ENCODE measurements at places on chromosomes 5 and 9.

- DNase-seq, result peak; percentile 76
Measured at GRCh38 chr9:136267261-136268111, 21.9 kb upstream of the QSOX2 start.

- no peak for DNase-seq
Measured at GRCh38 chr5:14175381-14175780, 32.2 kb downstream of the TRIO start.

DNA sequence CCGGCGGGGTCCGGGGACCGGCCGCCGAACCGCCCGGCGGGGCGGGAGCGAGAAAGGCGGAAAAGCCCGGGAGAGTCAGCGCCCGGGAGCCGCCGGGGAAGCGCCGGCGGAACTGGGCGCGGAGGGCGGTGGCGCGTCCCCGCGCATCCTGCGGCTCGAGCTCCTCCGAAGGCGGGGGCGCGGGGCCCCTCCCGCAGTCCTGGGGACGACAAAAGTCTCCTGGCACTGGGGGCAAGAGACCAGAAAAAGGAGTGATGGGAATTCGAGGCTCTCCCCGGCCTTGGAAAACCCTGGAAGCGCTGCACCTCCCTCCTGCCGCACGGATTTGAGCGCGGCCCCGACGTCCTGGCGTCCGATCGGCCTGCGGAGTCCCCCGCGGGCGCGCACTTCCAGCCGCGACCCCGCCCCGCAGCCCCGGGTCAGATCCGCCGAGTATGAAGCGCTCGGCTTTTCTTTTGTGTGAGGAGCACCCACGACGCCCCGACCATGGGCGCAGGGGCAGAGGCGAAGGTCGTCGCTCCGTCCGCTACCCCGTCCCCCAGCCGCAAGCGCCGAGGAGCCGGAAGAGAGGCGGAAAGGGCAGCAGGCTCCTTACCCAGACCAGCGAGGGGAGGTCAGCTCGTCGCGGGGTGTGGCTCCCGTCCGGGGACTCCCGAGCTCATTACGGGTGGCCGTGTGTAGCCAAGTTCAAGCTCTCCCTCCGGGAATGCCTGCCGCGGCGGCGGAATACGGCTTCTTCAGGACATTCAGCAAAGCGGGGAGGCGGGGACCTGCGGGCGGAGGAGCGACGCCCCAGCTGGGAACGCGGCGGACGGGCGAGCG is at the start of gene EPB41L4A:
Gene EPB41L4A (minus strand): TSS at position 114 of the 822 bp plus-strand sequence. CDS start 238 bp downstream, outside the sequence.
- DNase-seq, result peak; percentile 42

GRCh38 chr5:131754363-131754762 is 42.5 kb downstream of the FNIP1 start:
- DNase-seq, result no peak

DNA sequence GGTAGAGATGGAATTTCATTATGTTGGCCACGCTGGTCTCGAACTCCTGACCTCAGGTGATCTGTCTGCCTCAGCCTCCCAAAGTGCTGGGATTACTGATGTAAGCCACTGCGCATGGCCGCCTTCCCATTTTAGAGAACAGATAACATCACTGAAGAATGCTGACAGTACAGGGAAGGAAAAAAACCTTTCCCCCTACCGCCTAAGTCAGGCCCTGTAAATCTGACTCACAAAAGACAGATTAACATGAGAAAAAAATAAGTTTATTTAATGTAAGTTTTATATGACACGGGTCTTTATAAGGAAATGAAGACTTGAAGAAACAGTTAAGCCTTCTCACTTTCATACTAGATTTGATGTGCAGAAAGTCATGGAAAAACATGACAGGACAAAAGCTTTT is 227.2 kb upstream of the ZNF608 start:
- DNase-seq, result no peak

- peak; percentile 55 for DNase-seq
Measured at GRCh38 chr5:67156976-67157583, 39.5 kb downstream of the CD180 start.

DNA sequence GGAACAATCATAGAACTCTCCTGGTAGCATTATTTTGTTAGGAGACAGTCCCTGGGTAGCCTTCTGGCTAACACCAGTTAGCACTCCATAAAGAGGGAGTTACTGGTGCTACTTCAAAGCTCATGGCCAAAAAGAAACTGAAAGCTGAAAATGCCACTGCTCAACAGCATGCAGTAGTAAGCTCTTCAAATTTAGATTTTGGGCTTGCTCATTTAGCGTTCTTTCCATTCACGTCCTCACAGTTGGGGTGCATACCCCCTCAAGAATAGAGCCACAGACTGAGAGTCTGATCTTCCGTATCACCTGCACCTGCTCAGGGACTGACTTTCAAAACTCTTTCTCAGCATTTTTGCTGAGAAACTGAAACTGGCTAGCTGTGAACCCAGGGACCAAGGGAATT is 24.7 kb downstream of the NTRK2 start:
- DNase-seq, result no peak

DNA sequence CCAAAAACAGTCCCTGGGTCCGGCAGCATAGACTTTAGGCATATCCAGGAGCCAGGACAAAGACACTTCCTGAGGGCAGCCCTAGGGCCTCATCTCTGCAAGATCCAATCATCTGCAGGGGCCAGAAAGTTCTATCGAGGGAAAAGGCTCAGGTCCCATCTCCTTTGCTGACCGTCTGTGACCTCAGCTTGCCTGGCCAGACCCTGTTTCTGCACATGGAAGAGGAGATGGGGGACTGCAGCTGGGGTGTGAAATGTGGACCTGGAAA is 51.0 kb upstream of the FCN1 start:
- DNase-seq, result no peak

DNA sequence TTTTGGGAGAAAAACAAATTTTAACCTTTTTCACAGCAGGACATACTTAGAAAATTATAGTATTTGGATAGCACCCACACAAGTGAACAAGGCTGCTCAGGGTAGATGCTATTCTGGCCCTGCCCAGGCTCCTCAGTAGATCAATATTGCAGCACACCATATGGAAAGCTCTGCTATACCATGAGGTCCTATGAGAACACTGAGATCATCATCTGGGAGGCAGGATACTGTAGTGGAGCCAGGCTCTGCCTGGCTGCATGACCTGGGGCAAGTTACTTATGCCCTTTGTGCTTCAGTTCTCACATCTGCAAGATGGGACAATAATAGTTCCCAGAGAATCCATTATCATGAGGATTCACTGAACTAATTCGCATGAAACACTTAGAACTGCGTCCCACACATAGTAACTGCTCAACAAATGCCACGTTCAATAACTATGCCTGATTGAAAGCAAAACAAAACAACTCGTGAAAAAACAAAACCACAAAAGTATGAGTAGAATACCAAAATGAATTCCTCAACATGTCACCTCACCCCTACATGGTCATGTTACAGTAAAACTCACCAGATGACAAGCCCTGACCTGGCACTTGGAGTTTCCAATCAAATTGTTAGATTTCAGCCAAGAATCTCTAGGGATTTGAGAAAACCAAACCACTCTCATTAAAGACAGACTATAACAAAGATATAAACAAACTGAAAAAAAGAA is 31.9 kb downstream of the ARSB start:
- no peak for DNase-seq

- peak; percentile 30 for DNase-seq
Measured at GRCh38 chr5:6041977-6042550, 336.3 kb downstream of the MED10 start.

- no peak for DNase-seq
Measured at GRCh38 chr5:39633057-39633456, 208.3 kb upstream of the DAB2 start.

- no peak for DNase-seq
Measured at GRCh38 chr9:134928436-134929192, 10.9 kb upstream of the FCN1 start.

GRCh38 chr5:90866915-90867731 is 308.5 kb downstream of the ADGRV1 start:
- DNase-seq, result no peak

DNA sequence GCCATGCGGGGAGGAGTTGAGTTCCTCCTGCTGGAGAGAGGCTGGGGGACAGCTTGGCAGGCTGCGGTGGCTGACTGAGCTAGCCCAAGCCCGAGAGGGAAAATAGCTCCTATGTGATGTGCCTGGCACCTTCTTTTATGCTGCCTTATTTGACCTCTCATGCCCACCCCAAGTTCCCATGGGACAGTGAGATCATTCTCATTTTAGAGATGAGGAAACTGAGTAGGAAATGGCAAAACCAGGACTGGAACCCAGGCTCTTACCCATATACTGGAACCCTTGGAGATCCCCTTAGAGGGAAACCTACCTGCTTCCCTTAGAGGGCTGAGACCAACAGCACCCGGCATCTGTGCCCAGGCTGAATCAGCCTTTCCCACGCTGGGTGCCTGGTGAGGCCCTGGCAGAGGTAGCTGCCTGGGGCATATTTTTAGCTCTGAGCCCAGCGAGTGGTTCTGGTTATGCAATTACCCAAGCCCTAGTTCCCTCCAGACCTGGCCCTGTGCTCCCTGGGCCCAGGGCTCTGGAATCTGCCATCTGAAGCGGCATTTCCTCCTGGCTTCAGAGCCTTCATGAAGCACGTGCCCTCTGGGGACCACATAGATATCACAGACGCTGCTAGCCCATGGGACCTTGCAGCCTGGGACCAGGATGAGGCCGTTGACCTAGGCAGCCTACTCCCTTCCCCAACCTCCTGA is 23.6 kb downstream of the COL27A1 start:
- DNase-seq, result no peak

GRCh38 chr9:34127035-34127948 is 794 bp upstream of the DCAF12 start:
- no peak for DNase-seq

- DNase-seq, result no peak
Measured at GRCh38 chr5:93163010-93163663, 417.9 kb downstream of the NR2F1-AS1 start.

DNA sequence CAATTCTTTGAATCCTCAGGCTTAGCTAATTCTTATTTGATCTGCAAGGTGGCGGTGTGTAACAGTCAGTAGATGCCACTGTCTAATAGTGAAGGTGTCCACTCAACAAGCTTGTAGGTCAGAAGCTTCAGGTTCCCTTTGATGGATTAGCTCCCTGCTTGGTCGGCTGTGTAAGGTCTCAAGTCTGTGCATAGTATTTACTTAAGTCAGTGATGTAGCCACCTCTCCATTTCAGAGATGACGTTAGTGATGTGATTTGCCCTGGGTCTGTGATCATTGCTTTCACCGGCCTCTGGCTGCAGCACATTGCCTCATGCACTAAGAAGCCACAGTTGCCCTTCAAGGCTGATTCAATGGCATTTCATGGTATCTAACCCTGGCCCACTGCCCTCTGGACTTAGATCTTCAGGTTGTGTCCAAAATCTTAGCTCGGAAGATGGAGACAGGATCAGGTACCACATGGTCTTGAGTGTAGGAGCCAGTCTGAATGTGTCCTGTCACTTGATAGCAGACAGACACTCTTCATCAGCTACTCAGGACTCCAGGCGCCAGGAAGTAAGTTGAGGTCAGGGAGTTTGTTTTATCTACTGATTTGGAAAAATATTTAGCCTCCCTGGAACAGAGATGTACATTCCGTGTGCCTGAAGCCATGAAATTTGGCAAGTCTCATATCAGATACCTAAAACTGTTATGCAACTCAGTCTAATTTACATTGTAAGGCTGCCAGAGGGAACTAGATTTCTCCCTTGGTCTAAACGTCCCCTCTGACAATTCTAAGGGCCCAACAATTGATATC is 42.9 kb downstream of the SUB1 start:
- DNase-seq, result peak; percentile 34

GRCh38 chr5:68894673-68895072 is 199.1 kb upstream of the SLC30A5 start:
- no peak for DNase-seq

DNA sequence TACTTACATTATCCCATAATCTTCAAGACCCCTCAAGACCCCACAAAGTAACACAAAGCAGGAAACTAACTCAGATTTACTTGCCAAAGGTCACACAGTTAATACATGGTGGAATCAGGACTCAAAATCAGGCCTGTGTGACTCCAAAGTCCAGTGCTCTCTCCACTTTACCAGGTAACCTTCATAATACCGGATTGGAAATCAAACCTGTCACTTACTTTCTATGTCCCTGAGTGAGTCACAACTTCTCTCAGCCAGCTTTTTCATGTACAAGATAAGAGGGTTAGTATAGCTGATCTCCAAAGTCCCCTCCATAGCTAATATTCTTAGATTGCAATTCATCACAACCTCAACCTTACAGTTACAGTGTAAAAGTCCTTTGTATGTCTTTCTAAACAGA is 17.1 kb downstream of the STRBP start:
- no peak for DNase-seq

DNA sequence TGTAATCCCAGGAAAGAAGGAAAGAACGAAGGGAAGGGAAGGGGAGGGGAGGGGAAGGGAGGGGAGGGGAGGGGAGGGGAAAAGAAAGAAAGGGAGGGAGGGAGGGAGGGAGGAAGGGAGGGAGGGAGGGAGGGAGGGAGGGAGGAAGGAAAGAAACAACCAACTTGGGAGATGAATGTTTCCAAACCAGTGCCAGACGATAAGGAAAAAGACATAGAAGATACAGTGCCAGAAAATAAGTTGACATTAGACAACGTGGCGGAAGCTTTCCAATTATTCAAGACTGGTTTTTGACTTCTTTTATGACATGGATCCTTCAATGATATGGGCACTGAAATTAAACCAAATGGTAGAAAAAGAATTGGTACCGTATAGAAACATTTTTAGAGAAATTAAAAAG is 181.2 kb upstream of the POU5F2 start:
- no peak for DNase-seq

DNA sequence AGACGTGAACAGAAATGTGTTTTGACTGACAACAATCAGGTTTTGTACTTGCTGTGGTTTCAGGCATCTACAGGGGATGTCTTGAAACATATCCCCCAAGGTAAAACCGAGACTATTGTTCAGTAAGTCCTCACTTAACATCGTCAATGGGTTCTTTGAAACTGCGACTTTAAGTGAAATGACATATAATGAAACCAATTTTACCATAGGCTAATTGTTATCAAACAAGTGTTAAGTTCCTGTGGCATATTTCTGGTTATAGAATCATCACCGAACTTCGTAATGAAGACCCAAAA is 16.4 kb upstream of the OMD start:
- DNase-seq, result no peak

- DNase-seq, result peak; percentile 1
Measured at GRCh38 chr9:7177383-7177782, 419.6 kb downstream of the KDM4C start.

- DNase-seq, result no peak
Measured at GRCh38 chr5:113660706-113661250, 147.3 kb downstream of the YTHDC2 start.

DNA sequence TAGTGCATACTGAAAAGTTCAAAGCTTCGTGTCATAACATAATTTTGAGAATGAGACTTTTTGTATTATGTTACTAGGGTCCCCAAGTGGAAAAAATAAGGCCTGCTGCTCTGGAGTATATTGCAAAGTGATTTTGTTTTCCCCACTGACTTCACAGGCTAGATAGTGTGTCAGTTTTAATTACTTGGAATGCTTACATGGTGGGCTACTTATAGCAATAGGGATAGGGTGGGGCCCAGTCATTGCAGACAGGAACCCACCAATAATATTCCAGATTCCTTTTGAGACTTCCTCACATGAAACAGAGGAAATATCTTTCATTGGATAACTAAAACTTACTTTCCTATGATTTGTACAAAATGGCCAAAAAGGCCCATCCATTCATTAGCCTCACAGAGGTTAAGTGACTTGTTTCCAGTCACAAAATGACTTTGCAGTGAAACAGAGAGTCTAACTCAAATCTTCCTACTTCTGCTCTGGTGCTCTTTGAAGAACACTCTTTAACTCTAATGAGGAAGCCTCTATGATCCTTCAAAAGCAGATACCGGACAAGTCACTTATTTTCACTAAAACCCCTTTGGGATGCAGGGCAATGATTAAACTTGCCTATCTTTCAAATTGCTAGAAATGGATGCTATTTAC is 16.2 kb upstream of the MEF2C start:
- DNase-seq, result no peak

- peak; percentile 31 for DNase-seq
Measured at GRCh38 chr9:33265211-33265865, 489 bp downstream of the CHMP5 start.

Measured in SK-N-DZ (cell line).